Stimulated activated CD4-positive, alpha-beta T cell treated with anti-CD3 and anti-CD28 coated beads, Interleukin-15, amount 100 ng/mL, for 24 hours (primary cell): ENCODE measurements at places on chromosomes 13 and 19.

DNA sequence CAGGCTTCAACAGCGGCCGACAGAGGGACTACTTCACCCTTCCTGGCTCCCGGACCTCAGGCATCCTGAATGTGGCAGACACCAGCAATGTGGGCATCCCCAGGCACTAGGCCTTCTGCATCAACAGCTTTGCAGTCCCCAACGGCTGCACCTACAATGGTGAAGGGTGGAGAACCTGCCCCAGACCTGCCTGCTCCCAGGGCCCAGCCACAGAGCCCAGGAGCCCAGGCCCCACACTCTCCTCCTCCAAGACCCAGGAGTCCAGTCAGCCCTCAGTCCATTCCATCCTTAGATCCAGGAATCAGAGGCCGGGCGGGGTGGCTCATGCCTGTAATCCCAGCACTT, 34.5 kb downstream of the HPN start:
- DNase-seq = no peak

GRCh38 chr19:44845612-44846454, at the start of gene NECTIN2:
NECTIN2 (plus strand) TSS chr19:44846297; CDS start chr19:44846526, 229 bp downstream.
- DNase-seq = peak; percentile 96

GRCh38 chr13:81610644-81611043, 1269.7 kb upstream of the SPRY2 start:
- DNase-seq = no peak

DNA sequence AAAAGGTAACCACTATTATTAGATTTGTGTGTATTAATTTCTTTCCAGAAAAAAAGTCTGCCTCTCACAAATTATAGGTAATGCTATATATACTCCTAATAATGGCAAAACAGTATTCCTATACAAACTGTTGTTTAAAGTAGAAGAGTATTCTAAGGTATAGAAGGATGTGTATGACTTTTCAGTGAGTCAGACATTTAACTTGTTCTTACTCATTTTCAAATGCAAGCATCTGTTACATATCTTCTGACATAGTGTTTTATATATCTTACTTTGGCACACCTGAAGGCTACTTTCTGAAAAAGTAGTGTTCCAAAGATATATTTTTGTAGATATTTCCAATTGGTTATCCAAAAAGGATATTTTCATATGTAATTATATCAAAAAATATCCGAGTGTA, 3.5 kb upstream of the SLITRK5 start:
- no peak for DNase-seq

DNA sequence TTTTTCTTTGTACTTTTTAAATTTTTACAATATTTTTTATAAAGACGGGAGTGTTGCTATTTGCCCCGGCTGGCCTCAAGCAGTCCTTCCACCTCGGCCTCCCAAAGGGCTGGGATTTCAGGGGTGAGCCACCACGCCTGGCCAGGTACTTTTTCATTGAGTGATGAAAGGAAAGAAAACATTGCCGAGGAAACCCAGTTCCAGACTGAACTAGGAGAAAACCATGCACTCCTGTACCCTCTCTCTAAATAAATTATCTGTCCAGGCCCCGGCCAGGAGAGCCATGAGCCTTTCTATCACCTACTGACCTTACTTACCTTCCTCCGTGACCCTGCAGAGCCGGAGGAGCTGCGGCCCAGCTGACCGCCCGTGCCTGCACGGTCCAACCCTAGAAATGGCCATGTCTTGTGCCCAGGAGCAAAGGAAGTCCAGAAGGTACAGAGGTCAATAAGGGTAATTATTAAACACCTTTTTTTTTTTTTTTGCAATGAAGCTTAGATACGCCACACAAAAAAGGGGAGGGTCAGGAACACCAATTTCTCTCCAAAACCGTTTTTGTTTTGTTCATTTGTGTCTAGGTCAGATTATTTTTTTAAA, at the start of gene SLC7A9:
Gene SLC7A9, minus strand, starts transcription at position 399 of the 597 bp plus-strand sequence. CDS start 1,233 bp downstream, outside the sequence.
- no peak for DNase-seq

- no peak for DNase-seq
Measured at GRCh38 chr13:107373551-107373950, 805.6 kb upstream of the ARGLU1 start.

DNA sequence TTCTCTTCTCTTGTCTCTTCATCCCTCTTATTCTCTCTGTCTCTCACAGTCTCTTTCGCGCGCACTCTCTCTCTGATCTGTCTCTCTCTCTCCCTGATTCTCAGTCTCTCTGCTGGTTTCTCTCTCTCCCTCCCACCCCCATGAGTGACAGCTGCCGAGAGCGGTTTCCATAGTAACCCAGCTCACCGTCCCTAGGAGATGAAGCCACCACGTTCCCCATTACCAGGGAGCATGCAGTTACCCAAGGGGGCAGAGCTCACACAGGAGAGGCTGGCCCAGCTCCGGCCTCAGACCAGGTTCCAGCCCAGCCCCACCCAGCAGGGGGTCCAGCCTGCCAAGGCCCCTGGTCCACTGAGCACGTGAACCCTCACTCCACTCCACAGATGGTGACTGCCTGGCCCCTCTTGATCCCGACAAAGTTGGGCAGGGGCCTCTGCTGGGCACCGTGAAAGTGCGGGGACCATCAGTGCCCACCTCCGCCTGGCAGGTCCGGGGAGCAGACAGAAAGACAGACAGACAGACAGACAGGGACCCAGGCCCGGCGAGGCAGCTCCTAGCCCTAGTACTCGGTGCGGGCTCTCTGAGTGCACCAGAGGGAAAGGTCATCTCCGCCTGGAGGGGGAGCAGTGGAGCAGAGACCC, 50.6 kb downstream of the CELF5 start:
- peak; percentile 54 for DNase-seq

DNA sequence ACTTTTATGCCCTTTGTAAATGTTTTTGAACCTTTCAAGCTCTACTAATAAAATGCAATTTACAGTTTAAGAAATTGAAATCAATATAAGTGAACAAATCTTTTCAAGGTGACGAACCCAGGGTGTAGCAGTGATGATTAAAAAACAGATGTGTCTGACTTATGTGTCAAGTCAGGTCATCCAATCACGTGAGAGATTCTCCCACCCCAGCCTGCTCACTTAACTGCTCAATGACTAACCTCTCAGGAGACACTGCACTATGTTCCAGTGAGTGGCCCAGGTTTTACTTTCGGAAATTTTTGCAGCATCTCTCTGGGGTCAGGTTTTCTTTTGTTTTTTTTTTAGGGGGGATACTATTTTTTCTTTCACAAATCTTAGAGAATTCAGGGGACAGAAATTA, 60.7 kb downstream of the ZNF429 start:
- peak; percentile 37 for DNase-seq

DNA sequence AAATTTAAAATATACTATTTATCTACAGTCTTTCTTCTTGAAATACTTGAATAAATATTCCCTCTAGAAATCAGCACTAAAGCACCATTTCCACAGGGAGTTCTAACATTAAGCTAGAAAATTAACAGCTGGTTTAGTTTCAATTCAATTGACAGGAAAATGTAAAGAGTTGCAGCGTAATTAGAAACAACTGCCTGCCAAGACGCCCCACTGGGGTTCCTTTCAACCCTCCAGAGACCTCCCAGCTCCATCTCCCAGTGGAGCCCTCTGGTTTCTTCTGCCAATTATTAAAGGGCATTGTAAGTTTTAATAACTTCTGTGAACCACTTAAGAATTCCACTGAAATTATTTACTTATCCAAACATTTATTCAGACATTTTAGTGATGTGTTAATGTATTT, 4.2 kb downstream of the GJA3 start:
- no peak for DNase-seq

DNA sequence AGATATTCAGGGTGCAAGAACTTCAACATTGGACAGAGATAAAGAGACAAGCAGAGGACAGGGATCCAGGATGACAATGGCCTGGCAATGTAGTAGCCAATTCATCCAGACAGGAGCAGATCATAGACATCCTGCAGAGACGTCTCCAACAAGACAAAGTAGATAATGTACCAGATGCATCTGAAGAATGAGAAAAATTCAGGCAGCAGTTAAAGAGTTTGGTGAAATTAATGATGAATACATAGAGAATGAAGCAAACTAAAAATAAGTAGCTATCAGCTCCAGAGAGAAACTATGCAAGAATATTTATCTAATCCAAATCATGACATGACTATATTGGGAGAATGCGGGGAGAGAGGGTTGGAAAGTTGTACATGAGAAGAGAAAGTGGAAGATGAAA, 278.4 kb upstream of the DACH1 start:
- no peak for DNase-seq

- DNase-seq = no peak
Measured at GRCh38 chr19:41584931-41585330, 9.0 kb downstream of the CEACAM21 start.

GRCh38 chr13:25881136-25881926, 170.5 kb downstream of the SHISA2 start:
- no peak for DNase-seq

DNA sequence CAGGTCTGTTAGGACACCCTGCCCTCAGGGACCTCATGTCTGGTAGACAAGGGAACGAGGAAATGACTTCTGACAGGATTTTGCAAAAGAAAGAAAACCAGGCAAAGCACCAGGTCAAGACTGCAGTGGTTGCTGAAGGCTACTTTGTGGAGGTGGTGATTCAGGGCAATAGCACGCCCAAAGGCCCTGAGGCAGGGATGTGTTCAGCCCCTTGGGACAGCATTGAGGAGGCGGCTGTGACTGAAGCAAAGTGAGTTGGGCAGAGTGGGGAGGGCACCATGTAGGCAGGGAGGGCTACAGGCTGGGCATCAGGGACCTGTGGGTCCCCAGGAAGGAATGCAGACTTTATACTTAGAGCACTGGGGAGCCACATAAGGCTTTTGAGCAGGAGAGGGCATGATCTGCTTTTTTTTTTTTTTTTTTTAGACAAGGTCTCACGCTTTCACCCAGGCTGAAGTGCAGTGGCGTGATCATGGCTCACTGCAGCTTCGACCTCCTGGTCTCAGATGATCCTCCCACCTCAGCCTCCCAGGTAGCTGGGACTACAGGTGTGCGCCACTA, 10.8 kb upstream of the HOMER3 start:
- no peak for DNase-seq

DNA sequence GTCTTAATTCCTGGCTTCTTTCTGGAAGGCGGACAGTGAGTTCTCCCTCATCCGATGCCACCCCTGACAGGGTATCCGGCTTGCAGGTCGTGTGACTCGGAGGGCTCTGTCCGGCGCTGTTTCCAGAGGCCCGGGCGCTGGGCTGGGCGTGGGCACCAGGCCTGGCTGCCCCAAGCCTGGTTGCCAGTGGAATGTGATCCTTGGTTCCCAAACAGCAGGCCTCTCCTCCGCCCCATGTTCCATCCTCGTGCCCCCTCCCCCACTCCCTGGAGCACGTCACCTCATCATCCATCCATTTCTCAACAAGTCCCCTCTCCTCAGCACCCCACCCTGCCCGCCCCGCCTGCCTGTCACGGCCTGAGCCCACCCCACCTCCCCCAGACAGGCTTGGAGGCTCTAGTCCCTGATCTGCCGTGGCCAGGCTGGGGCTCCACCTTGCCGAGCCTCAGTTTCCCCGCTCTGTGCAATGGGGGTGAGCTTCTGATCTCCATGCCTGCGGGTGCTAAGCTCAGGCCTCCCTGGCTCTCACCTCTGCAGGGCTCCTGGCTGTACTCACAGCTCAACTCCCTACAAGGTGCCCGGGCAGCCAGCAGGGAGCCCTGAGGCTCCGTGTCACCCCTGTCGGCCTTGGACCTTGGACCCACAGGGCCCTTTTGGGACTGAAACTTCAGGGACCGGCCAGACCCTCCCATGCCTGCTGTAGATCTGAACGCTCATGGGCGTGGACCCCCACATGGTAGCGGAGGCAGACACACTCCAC, 2.3 kb downstream of the TBXA2R start:
- no peak for DNase-seq

DNA sequence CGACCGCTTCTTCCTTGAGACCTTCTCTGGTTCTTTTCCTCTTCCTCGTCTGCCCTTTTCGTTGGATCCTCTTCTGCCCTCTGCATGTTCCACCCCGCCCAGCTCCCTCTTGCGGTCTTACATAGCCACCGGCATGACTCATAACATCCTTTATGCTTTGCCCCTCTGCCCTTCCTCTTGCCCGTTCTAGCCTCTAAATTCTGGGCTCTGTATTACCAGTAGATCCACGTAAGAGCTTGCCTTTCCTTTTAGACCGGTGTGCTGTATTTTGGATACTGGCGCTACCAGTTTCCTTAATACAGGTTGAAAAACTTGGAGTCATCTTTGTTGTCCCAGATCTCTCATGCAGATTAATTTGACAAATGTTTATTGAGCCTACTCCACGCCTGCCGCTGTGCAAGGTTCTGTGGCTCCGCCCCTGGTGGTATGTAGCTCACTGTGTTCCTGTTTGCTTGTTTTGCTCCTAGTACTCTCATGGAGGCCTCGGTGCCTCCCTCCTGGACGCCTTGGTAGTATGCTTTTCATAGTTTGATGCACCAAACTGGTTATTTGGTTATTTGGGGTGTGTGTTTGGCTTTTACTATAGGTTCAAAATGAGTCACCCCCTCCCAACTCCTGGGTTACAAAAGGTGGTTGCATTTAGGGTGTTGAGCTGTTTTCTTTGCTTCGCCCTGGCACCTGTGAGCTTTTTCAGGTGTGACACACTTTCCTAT, 1.7 kb downstream of the GTF3A start:
- DNase-seq = peak; percentile 79

GRCh38 chr13:113552079-113552478, 32.5 kb upstream of the TFDP1 start:
- DNase-seq = no peak

DNA sequence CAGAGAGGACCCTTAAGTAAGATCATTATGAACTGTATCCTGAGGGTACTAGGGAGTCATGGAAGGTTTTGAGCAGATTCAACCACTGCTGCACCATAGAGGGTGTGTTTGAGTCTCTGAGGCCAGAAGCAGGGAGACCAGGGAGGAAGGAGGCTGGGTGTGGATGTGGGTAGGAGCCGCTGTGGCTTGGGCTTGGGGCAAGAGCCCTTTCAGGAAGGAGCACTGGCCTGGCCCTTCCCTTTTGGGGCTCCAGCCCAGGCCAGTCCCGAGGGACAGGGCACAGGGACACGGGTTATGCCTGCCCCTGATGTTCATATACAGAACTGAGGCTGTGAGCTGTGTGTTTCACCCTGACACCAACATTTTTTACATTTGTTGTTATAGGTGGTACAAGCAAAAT, 7.2 kb downstream of the CIC start:
- no peak for DNase-seq

- DNase-seq = no peak
Measured at GRCh38 chr13:33487575-33488243, 202.2 kb upstream of the STARD13 start.

DNA sequence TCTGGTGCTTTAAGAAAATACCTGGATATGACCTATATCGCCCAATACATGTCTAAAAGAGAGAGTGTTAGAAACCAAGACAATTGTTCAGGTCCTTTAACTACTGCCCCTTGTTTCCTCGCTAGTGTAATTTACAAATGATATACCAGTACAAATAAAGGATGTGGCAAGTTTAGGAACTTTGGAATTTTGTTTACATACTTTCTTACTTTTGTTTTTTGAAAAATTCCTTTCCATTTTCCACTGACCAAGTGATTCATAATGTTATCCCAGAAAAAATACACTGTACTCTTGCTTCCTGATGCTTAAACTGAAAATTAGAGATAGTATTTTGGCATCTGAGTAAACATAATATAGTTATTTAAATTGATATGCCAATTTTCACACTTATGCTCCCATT, 96.8 kb upstream of the CSNK1A1L start:
- no peak for DNase-seq

- no peak for DNase-seq
Measured at GRCh38 chr13:112741835-112742570, 52.2 kb downstream of the ATP11A start.
